IMR-90 (cell line): ENCODE measurements at places on chromosomes 6 and 20.

DNA sequence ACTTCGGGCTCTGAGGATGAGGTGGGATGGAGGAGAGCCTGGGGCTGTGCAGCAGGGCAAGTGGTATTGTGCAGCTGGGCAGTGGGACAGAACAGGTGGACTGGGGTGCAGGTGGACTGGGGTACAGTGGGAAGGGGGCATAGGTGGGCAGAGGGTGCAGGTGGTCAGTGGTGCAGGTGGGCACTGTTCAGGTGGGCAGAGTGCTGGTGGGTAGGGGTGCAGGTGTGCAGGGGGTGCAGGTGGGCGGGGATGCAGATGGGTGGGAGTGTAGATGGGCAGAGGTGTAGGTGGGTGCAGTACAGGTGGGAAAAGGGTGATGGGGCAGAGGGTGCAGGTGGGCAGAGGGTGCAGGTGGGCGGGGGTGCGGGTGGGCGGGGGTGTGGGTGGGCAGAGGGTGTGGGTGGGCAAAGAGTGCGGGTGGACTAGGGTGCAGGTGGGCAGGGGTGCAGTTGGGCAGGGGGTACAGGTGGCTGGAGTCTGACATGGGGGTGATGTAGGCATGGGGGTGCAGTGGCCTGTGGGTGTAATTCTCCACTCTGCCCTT is 20.4 kb downstream of the BHLHE23 start:
- no peak for DNase-seq

DNA sequence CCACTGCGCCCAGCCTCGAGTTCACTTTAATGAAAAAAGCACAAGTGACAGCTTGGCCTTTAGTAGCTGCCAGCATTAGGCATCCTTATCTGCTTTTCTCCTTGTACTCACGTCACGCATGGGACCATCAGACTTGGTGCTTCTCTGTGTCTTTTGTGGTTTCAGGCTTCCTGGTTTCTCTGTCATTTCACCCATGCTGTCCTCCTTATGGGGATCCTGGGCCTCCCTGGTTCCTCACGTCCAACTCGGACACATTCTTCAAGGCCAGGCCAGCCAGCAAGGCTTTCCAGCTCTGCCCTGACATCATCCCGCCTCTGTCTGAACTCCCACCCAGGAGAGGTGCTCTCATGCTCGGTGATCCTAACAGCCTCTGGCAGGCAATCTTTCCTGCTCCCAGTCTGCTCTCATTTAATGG is 83.2 kb downstream of the TIAM2 start:
- no peak for DNase-seq

DNA sequence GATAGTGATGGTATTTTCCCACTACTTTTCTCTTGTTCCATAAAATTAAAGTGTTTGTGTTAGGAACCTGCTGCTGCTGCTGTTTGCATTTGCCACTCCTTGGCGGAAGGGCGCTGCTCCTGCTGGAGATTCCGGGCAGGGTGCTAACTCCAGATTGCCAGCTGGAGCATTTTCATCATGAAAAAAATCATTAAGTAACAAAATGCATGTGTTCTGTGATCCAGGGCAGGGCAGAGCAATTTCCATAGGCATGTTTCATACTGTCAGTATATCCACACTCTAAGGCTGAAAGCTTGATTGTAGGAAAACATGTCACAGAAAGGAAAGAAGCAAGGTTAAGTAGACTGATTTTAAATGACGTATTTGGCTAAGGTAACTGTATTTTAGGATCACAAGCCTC is 24.0 kb downstream of the PBOV1 start:
- no peak for DNase-seq

- DNase-seq, result no peak
Observed at GRCh38 chr20:33273117-33273851, 9.7 kb upstream of the BPIFB1 start.

GRCh38 chr6:144216668-144217218 is 66.4 kb downstream of the STX11 start:
- no peak for DNase-seq

- DNase-seq, result no peak
Observed at GRCh38 chr20:58731192-58731591, 38.6 kb downstream of the NPEPL1 start.

DNA sequence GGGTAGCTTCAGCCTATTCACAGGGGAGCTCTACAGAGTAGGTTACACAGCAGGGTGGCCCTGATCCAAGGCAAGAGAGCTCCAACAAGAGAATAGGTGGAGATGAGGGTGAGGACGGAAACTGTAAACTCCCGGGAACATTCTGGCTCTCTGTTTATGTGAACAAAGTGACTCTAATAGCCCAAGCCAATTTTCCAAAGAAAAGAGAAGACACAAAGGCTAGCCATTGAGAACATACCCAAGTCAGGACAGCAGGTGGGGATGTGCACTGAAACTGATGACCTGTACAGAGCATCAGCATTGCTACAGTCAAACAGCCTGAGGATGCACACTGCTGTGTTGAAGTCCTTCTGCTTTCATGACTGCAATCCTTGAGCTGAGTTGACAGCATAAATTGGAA is 136.0 kb upstream of the TOP1 start:
- no peak for DNase-seq

DNA sequence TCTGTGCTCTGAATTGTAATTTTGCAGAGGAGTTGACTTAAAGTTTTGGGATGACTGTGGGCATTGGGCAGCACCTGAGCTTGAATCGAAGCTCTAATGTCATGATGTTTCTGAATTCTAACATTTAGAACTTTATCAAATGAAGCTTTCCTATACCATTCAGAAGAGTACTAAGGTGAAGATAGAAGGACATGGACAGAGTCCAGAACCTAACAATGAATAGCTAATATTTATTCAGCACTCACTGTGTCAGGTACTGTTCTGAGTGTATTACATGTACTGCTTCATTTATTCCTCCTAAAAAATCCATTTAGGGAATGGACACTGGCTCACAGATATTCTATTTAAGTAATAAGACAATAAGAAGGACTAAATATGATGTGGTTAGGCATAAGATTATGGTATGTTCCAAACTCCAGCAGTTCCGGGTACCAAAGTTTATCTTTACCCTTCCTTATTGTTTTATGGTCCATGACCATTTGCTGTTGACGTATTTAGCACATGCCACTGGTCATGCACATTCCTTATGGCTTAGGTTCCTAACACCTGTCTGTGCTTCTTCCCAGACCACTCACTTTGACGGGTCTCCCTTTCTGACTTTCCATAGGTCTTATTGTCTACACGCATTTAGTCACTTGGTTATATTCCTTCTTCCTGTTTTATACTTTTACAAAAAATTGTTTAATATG is 20.3 kb downstream of the BCKDHB start:
- DNase-seq, result no peak

DNA sequence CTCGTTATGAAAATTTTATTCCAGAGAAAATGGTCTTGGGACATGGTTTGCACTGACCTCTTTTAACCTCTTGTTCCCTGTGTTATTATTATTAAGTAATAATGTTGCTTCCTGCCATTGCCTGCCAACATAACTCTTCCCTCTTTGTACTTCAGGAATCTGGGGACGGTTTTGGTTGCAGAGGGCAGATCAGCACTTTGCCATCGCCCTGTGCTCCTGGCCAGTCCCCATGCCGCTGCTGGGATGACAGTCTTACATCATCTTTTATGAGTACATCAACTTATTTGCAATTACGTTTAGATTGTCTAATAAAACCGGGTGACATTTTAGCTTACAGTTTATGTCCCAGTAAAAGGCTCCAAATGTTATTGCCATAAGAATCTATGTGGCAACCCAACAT is 157.2 kb downstream of the CDH26 start:
- no peak for DNase-seq

DNA sequence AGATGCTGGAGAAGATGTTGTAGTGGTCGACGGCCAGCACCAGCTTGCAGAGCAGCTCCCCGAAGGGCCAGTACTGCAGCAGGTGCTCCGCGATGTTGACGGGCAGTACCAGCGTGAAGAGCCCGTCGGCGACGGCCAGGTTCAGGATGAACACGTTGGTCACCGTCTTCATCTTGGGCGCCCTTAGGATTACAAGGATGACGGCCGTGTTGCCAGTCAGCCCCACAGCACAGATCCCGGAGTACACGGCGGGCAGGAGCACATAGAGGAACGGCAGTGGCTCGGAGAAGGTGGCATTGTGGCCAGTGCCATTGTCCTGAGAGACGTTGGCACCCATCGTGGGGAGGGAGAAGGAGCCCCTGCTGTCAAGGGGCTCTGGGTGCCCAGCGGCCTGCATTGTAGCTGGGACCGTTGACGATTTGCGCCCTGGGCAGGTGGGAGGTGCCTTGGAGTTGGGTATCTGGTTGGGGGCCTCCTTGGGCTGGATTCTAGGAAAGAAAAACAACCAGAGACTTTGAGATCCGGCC is 867 bp downstream of the NPBWR2 start:
- no peak for DNase-seq

DNA sequence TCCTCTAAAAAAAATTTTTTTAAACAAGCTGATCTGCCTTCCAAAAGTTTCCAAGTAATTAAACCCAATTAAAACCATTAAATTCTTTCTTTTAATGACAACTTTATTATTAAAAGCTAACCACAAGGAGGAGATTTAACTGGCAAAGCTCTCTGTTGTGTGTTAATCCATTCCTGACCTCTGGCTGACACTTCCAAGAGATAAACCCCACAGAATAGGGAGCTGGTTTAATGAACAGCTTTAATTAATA is 230.8 kb downstream of the EYA2 start:
- DNase-seq, result no peak

GRCh38 chr6:12845224-12846004 is 128.8 kb downstream of the PHACTR1 start:
- no peak for DNase-seq

GRCh38 chr6:167840526-167841179 is 13.9 kb downstream of the AFDN start:
- no peak for DNase-seq

GRCh38 chr20:12679447-12679846 is 329.3 kb upstream of the SPTLC3 start:
- DNase-seq, result no peak

- DNase-seq, result no peak
Observed at GRCh38 chr6:106011476-106011875, 74.7 kb upstream of the PRDM1 start.

GRCh38 chr6:142929751-142930358 is 15.1 kb downstream of the HIVEP2 start:
- peak; percentile 72 for DNase-seq

GRCh38 chr20:53126185-53126584 is 154.0 kb downstream of the TSHZ2 start:
- DNase-seq, result no peak

DNA sequence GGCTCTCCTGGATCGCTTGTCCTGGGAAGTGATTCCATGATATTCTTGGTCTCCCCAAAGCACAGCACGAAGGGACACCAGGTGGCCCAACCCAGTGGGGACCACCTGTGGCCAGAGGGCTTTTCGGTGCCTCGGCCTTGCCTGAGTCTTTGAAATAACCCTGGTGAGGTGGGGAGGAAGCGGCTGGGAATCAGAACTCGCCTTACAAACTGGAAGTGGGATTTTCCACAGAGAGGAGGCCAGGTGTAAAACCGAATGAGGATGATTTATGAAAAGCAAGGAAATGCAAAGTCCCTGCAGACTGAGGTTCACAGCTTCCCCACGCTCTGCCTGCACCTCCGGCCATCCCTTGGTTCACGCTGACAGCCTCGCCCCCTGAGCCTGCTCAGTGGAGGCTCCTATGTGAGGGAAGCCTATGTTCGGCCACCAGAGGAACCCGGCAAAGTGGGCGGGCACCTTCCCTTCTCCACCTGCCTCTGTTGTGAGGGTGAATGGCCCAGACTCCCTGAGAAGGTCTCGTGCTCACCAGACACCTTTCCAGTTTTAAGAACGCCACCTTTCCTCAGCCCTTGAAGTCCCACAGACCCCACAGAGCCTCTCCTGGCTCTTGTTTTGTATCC is 133.8 kb upstream of the CST7 start:
- DNase-seq, result no peak

- DNase-seq, result no peak
Observed at GRCh38 chr6:73657201-73657600, 3.4 kb upstream of the SLC17A5 start.

DNA sequence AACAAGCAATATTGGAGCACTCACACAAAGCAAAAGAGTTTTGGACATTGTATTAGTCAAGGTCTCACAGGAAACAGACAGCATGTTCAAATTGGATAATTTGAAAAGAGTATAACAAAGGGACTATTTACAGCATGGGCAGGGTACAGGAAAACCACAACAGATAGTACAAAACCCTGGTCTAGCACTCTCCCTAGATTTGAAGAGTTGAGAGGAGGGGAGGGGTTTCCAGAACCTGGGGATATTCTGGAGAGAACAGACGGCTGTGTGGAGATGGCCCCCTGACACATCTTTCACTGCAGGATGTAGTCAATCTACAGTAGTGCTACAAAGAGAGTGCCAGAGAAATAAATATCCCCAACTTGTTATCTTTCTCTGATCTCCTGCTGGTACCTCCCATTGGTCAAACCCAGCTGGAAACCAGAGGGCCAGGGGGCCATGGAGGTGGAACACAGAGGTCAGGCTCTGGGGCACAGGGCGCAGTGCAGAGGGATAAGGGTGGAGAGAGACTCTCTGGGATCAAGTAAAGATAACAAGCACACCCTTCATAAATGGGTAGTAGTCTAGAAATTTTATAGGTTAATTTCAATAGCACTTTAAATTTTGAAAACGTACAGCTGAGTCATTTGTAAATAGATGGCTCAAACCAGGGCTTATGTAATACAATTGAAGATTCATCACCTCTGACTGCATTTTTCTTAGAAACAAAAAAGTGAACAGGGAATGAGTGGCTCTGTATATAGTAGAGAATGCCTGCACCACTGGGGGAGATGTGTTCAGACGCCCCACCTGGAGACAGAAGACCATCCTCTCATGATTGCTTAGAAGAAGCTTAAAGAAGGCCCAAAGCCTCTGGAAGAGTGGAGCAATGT is 25.7 kb downstream of the RCAN2 start:
- peak; percentile 22 for DNase-seq

DNA sequence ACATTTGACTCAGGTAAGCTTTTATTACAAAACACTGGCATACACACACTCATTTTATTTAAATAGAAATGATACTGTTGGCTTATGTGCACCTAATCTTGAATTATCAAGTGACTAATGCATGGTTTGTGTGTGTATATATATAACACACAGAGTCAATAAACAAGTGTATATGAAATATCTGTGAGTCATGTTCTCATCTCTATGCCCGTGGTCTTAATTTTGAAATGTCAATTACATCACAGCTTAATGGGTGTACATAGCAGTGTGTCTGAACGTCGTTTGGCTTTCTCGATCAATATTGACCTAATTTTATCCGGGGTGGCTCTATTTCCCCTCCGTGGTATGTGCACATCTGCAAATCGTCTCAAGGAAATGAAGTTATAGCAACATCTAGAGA is 104.0 kb upstream of the ZFP64 start:
- peak; percentile 31 for DNase-seq

DNA sequence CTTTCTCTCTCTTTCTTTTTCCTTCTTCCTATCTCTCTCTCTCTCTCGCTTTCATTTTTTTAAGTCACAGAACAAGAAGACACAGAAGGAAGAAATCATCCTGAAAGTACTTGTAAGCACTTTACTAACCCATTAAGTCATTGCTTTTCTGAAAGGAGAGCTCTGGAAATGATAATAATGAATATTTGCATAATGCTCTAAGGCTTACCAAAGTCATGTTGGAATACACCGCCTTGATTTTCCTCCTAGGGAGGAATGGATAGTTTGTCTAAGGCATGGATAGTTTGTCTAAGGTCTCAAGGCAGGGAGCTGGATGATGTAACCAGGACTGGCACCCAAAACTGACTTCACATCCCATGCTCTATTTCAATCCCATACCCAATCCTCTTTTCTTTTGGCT is 12.9 kb upstream of the CTCFL start:
- DNase-seq, result no peak
